Stimulated activated CD4-positive, alpha-beta T cell treated with anti-CD3 and anti-CD28 coated beads, Interleukin-4, amount 100 ng/mL, for 48 hours (primary cell): ENCODE measurements at places on chromosomes 13 and 19.

- DNase-seq = no peak
Observed at GRCh38 chr19:2266183-2266993, 10.2 kb upstream of the JSRP1 start.

DNA sequence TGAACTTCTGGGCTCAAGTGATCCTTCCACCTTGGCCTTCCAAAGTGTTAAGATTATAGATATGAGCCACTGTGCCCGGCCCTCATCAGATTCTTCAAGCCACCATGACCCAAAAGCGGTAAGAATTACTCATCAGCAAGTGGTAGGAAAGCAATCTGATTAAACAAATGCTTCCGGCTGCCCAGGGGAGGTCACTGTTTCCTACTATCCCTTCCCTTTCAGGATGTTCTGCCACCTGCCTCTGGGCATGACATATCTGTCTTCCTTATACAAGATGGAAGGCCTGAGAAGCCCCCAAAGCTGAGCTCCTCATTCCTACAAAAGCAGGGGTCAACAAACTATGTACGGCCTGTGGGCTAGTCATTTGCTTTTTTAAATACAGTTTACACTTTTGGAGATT is 7.0 kb downstream of the ABHD8 start:
- DNase-seq = no peak

DNA sequence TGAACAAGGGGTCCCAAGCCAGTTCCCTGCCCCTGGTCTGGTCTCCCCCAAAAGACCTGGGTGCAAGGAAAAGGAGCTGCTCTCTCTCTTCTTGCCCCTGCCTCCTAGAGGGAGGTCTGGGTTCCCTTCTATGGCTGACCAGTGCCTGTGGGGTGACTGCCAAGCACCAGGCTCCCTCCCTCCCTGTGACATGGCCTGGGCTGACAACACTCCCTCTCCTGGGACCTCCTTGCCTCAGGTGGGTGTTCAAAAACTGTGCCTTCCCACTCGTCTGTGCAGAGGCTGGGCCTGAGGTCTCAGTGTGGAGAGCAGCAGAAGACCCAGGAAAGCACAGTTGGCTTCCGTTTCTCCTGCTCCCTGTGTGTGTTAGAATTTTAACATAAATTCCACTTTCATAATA is 4.7 kb downstream of the ZNF446 start:
- no peak for DNase-seq

- DNase-seq = no peak
Observed at GRCh38 chr13:92433963-92434362, 792.6 kb upstream of the GPC6 start.

DNA sequence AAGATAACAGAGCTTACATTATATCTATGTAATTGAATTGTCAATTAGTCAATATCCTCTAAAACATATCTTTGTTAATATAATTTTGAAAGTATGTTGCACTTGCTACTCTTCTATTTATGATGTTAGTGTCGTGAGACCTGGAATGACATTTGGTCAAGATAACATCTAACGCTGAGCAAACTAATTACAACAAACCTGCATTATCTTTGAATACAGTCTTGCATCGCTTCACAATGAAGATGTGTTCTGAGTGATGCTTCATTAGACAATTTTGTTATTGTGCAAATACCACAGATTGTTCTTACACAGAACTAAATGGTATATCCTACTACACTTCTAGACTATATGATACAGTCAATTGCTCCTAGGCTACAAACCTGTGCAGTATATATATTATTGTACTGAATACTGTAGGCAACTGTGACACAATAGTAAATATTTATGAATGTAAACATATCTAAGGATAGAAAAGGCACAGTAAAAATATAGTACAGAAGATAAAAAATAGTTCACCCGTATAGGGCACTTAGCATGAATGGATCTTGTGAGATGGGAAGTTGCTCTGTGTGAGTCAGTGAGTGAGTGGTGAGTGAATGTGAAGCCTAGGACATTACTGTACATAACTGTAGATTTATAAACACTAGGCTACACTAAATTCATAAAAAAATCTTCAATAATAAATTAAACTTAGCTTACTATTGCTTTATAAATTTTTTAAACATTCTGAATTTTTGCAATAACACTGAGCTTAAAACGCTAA is 1773.8 kb downstream of the PCDH9 start:
- DNase-seq = no peak

DNA sequence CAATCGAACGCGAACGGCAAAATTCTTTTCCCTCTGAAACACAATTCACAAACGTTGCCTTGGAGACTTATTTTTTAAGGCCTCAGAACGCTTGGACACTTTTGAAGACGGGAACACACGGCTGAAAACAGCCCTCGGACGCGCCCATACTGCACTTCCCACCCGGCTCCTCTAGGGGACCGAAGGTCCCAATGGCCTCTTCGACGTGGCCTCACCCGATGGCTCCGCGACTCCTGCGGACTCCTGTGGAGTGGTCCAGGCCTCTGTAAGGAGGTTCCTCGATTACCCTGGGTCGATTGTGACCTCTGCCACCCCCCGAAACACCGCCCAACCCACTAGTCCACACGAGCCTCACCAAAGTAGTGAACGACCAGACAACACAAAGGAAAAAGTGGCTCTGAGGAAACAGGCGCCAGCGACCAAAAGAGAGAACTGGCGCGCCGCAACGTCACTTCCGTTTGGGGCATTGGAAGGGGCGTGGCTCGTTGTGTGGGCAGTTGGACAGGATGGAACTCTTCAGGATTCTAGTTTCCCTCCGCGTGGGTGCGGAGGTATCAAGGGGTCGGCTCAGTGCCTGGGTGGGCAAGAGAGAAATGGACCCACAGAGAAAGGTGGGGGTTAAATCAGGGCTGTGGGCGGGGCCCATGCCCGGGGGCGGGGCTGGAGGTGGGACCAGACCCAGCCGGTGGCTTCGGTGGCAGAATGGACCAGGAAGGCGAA is at the start of gene ZNF560:
Gene ZNF560, minus strand, starts transcription at position 434 of the 720 bp plus-strand sequence. CDS start 23,303 bp downstream, outside the sequence.
- no peak for DNase-seq

DNA sequence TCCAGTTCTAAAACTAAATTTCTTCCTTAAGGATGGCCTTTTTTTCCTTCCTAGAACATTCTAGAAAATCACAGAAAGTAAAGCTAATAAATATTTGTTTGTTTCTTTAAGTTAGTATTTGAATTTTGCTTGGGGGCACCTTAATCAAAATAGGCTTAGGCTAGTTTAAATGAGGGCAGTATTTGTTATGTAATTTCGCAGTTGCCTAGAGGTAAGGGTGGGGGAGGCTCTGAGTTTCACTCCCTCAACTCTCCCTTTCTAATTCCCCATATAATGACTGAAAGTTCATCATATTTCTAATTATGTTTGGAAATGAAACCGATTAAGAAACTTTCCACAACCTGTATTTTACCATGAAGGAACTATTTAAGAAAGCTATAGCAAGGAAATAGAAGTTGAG is 40.6 kb downstream of the PCDH17 start:
- DNase-seq = no peak

DNA sequence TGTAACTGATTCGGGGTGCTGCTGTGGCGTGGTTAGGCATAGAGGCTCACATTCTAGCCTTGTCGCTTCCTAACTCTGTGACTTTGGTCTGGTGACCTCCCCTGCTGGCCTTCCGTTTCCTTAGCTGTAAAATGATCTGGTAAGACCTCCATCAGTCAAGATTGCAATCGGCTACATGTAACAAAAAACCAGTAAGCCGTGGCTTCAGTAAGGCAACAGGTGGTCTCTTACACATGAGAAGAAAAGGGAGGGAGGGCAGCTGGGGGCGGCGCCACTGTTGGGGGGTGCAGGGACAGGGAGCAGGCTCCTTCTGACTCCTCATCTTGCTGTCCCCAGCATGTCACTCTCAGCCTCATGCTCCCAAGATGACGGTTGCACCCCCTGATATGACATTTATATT is 148.0 kb downstream of the SIPA1L3 start:
- no peak for DNase-seq

GRCh38 chr19:2424686-2425621 is 2.4 kb downstream of the TIMM13 start:
- no peak for DNase-seq

DNA sequence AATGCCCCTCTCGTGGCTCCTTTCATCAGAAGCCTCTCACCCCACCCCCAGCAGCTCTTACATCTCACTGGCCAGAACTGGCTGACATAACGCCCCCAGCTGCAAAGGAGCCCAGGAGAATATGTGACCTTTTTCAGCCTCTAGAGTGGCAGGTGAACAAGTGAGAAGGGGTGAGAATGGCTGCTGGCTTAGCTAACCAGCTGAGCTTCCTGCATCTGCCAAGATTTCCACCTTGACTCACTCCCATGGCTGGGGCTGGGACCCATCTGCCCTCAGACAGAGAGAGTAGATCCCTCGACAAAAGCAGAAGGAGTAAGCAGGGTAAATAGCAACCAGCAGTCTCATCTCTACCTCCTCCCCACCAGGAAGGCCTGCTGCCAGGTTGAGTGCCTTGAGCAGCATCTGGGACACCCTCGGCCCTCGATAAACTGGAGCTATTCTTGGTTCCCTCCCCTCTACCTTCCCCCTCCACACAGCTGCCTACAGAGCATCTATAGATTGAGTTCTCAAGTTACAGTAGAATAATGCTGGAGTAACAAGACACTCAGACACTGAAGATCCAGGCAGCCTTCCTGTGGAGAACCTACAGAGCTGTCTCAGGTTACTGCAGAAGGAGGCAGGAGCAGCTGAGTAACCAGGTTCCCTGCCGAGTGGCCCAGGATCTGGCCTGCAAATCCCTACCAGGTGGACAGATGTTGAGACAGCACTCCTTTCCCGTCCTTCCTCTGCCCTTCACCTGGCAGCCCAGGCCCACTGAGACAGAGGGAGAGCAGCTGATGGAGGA is 15.5 kb downstream of the KASH5 start:
- no peak for DNase-seq
